ENCODE measurements at places on chromosomes 3 and 15.
A peak's percentile ranks its signal among the peaks of the same experiment; 100 is the strongest.

DNA sequence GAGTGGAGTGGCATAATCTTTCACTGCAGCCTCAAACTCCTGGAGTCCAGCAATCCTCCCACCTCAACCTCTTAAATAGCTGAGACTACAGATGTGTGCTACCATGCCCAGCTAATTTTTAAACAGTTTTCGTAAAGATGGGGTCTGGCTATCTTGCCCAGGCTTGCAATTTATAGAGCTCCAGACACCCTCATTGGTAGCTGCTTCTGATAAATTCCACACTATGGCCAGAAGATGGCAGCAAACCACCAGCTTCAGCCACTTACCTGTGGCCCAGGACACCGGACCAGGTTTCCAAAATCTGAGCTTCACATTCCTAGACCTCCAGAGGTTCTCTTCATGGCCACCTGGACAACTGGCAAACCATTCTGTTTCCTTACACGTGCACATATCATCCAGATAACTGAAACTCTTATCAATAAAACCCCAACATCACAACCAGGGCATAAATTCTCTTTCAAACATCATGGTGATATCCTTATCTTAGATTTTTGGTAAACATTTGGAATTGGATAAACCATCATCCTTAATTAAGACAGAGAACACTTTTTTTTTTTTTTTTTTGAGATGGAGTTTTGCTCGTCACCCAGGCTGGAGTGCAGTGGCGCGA, 28.9 kb downstream of the FBXW12 start:
- peak; percentile 33 for DNase-seq

DNA sequence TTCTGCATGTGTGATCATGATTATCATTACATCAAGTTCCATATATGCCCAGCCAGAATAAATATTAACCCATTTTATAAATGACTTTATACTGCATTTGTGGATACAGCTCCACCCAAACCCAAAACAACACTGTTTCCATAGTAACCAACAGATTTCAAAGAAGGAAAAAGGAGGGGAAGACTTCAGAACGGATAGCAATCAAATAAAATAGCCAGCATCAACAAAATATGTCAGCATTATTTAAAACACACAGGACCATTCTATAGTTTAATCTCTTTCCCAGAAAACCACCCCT, 114.4 kb downstream of the FOXP1 start:
- DNase-seq: no peak

DNA sequence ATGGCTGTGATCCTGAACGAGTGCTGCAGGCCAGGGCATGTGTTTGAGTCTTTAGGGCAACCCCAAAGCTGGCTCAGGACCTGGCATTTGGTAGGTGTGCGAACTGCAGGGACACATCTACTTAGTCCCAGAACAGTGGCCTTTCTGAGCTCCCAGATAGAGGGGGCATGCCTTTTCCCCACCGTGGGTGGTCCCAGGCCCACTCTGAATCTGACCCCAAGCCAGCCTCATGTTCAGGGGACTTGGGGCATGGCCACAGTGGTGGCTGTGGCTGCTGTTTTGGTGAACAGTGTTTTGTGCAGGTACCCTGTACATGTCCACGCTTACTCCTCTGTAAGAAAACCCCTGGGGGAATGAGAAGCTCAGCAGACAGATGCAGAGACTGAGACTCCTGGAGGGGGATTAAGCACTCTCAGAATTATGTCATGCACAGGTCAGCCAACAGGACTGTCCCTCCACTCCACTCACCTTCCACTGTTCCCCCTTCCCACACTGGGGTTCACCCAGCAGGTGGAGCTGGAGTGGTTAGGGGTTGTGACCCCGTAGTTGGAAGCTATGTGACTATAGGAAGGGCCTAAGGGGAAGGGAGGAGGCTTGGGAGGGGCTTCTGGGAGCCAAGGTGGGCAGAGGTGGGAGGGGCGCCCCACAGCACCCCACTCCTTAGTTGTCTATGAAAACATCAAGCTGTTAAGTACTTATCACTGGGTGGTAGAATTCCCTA, 16.4 kb downstream of the ESYT3 start:
- no peak for DNase-seq

- DNase-seq: no peak
Observed at GRCh38 chr3:152524198-152525140, 255.7 kb downstream of the MBNL1 start.

DNA sequence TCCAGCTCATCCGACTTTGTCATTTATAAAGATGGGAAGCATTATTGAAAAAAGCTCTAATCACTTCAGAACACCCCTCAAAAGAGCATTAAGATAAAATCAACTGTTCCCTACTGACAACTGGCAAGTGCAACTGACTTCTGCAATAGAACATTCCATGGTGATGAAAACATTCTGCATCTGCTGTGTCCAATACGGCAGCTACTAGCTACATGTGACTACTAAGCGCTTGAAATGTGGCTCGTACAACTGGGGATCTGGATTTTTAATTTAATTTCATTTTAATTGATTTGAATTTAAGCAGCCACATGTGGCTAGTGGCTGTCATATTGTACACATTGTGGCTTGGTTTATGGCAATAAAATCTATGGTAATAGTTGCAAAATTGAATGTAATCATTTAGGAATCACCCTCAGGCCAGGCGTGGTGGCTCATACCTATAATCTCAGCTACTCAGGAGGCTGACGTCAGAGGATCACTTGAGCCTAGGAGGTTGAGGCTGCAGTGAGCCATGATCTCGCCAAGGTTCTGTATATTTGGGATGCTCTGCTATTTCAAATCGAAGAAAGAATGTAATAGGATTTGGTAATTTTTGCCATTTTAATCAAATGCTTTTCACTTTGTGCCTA, 390.3 kb downstream of the GABRB3 start:
- no peak for DNase-seq

DNA sequence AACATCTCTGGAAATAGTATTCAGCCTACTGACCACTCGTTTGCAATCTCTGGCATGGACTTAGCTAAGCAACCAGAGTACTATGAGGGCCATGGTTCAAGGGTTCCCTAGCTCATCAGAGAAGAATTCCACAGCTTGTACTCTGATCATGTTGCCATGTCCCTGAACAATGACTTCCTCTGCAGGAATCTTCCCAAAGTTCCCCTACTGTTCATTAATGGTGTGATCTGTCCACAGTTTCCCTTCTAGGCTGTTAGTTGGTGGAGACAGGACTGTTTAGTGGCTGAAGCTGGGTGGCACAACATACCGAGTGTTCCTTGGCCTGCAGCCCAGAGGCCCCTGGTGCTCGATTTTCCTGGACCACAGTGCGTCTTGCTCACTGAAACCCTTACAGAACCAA, 44.4 kb upstream of the GALNT15 start:
- no peak for DNase-seq

- DNase-seq: no peak
Observed at GRCh38 chr3:48408823-48409281, 21.0 kb downstream of the PLXNB1 start.

DNA sequence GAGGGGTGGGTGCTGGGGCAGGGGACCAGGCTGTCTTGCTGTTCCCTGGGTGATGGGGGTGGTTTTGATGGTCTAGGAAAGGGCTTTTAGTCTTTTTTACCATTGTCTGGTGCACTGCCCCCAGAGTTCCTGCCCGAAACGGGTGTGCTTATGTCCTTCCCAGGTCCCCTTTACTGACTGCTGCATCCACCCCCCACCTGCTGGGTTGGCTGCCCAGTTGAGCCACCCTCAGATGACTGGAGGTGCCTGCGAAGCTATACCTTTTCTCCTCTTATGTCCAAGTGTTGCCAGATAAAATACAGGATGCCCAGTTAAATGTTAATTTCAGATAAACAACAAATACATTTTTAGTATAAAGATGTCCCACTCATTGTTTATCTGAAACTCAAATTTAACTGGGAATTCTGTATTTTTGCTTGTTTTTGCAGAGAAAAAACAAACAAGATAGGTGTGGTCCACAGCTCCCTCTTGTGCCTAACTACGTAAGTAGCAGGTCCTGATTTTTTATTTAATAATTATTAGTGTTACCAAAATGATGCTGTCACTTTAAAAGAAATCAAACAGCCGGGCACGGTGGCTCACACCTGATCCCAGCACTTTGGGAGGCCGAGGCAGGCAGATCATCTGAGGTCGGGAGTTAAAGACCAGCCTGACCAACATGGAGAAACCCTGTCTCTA, 6.1 kb upstream of the RPP14 start:
- no peak for DNase-seq

- no peak for DNase-seq
Observed at GRCh38 chr3:145623349-145623748, 537.6 kb downstream of the PLOD2 start.

DNA sequence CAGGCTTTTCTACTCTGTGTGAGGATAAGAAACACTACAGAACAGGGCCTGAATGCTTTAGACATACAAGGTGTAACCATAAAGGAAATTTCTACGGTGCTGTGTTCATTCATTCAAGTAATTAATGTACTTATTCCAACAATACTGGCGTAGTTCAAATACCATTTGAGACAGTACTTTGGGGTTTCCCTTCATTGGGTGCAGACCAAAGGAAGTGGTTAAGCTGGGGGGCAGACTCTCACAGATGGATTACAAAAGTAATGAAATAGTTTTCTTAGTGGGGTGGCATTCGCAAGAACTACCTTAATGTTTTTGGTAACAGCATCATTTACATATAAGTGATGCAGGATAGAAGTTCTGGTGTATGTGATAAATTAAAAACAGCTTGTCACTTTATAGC, 65.9 kb downstream of the BTD start:
- DNase-seq: no peak

DNA sequence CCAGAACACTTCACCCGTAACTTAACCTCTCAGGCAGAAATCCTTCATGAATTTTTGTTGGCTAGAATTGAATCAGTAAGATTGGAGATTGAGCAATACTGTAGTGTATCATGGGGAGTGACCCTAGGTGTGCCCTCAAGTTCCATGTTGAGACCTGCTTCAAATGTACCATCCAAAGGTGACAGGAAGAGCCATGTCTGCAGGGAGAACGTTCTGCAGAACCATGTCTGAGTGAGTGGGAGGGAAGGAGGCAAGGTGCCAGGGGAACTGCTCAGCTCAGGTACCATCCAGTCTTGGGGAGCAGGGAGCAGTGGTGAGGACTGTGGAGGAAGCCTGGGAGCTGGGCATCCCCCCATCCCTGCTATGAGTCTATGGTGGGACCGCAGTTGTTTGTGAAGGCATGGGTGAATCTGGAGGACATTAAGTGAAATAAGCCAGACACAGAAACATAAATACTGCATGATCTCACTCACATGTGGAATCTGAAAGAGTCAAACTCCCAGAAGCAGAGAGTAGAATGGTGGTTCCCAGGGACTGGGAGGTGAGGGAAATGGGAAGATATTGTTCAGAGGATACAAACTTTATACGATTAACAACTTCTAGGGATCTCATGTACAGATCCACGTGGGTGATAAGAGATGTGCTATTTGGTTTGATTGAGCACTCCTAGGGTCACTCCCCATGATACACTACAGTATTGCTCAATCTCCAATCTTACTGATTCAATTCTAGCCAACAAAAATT, 23.3 kb downstream of the CFAP161 start:
- no peak for DNase-seq

DNA sequence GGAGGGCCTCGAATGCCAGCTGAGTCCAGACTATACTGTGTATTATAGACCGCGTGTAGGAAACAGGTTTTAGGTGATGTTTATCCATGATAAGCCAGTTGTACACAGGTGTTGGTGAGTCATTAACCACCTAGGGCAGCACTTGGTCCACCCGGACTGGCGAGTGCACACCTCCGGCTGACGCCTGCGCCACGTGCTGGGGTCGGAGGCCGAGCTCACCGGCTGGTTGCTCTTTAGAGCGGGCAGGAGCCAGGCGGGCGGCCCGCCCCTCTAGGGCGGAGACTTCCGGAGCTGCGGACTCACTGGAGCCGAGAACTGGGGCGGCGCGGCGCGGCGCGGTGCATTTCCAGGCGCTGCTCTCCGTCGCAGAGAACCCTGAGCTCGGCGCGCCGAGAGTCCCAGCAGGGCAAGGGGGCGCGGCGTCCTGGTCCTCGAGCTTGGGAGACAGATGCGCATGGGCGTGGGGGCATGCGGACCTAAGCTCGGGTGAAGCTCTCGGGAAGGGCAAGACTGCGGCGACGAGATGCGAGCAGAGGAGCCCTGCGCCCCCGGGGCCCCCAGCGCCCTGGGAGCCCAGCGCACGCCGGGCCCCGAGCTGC, at the start of gene ESYT3:
Gene ESYT3, plus strand, starts transcription at position 341 of the 599 bp plus-strand sequence. Its CDS starts 183 bp downstream, at position 524.
- DNase-seq: peak; percentile 11

All from stimulated activated CD4-positive, alpha-beta T cell treated with anti-CD3 and anti-CD28 coated beads, TNF-alpha, amount 100 ng/mL, for 1 hour (primary cell).